ENCODE measurements at places on chromosomes 7 and 10. TPM values are rescaled to one million over a fixed set of nuclear protein-coding genes. Genes with fewer than 3 reads are reported as not detected.

The PKD2L1 gene
- not detected for total RNA-seq

The BEND7 gene
- 136 TPM for total RNA-seq

The LRMDA gene
- total RNA-seq: 2.4 TPM

The EPO gene
- not detected for total RNA-seq

The PLCE1 gene
- 15.4 TPM for total RNA-seq

All from Peyer's patch (tissue), 4 donors.